ENCODE measurements at places on chromosomes 3 and 15.

DNA sequence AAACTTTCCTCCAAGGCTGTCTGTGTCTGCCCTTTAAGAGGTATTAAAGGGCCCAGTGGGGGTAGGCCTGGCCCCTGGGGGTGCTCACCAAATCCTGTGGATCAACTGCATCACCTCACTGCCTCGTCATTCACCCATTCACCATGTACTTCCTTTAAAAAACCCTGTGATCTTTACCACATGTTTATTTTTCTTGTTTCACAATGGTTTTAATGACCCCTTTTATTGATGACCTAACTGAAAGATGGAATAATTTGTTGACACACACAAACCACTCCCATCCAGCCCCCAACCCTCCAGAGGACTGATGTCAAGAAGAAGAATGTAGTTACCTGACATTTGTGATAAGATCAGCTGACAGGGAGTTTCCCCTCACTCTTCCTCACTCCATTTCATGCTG is 40.8 kb downstream of the KCNAB1 start:
- DNase-seq = no peak

DNA sequence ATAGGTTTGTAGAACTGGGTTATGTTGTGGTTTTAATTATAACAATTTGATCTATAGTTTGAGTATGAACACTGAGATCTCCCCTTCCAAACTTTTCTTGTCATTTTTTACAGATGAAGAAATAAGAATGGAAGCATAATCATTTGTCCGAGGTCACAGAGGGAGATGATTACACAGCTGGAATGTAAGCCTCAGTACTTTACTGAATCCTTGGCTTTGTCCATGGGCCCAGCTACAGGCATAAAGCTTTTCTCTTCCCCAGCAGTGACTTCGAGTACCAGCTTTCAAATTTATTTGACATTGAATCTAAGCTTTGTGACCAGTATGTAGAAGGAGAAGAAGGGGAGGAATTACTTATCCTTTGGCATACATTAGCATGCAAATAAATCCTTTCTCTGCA is 80.9 kb upstream of the DCBLD2 start:
- no peak for DNase-seq

DNA sequence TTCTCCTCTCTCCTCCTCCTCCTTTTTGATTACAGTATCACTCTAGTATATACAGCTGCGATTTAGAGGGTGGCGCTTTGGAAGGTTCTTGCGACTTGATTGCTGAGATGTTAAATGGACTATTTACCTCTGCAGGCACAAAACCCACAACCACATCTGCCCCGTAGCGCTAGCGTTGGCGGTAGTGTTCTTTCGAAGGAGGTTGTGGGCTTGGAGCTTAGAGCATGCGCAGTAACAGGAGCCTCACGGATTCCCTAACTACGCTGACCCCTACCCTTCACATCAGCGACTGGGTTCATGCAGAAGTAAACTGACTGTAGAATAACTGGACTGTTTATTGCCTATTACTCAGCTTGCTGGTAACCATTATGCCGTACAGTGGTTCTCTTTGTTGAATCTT is 58.0 kb downstream of the CGGBP1 start:
- DNase-seq = peak; percentile 18

DNA sequence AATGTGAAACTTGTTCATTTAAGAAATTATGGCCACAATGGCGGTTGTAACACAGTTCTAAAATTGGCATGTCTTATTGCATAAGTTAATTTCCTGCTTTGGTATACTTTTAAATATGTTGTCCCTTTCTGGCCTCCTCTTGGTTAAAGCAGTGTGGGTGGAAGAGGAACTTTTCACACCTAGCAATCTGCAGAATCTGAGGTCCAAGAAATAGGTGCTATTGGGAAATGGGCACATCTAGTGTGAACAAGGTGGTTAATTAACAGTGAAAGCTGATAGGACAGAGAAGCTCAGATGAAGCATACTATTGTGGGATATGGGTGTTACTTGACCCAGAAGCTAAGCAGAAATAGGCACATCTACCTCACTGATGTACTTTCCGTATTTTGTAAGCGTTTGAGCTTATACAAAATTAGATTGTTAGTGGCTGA is 10.6 kb downstream of the CMC1 start:
- no peak for DNase-seq

DNA sequence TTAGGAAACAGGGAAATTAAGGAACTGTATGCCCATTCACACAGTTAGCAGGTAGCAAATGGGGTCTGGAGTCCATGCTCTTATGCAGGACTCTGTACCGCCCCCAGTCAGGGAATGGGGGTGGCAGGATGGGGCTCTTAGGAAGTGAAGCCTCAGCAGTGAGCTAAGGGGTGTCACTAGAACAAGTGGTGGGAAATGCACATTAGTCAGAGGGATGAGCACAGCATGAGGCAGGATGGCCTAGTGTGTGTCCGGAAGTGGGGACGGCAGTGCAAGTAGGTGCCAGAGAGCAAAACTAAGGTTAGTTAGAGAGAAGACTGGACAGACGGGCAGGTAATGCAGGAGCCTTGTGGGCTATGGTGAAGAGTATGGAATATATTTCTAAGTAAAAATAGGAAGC is 60.7 kb downstream of the ST3GAL6 start:
- no peak for DNase-seq

DNA sequence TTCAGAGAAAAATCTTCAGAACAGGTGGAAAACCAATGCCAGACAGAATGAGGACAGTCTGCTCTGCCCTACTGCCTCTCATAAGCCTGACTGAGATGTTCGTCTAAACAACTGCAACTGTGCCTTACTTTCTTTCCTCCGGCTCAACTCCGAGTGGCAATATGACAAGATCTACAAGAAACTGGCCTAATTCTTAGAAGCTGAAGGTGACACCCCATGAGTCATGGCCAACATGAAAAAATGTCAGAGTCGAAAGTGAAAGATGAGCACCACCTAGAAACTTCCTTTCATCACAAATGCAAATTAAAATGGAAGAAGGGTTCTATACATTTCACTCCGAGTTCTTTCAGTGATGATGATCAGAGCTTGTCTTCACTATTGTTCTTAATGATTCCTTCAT is 12.9 kb downstream of the PCYT1A start:
- DNase-seq = peak; percentile 68

DNA sequence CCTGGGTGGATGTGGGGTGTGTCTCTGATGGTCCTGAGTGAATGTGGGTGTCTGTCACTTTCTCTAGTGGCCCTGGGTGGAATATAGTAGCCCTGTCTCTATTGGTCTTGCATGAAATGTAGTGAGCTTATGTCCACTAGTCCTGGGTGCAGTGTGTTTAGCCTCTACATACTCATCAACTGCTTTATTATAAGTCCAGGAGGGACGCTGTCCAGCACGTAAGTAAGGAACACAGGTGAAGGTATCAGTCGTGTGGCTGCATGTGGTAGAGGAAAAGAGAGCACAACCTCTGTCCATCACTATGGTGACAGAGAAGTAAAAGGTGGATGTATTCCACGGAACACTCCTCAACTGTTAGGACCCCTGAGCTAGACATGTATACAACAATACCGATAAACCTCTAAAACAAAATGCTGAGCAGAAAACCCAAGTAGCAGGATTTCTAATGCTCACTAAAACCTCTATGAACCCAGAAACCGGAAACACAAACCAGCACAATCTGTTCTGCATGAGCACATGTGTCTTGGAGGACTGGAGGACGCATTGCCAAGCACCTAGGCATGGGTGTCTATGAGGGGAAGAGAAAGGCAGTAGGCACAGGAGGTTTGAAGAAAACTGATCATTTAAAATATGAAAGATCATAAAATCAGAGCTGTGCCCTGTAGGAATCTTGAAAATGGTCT is 11.0 kb downstream of the LTF start:
- DNase-seq = no peak

GRCh38 chr15:80991421-80991820 is 1.8 kb upstream of the MESD start:
- DNase-seq = no peak

GRCh38 chr3:5282703-5283102 is 95.2 kb downstream of the EDEM1 start:
- DNase-seq = no peak

- no peak for DNase-seq
These were observed 3.8 kb upstream of the PRR20G start for GRCh38 chr3:127291611-127292010.

GRCh38 chr3:72548461-72548860 is 299.8 kb downstream of the SHQ1 start:
- DNase-seq = no peak

- DNase-seq = no peak
These were observed 115.4 kb upstream of the GADL1 start for GRCh38 chr3:31009881-31010280.

DNA sequence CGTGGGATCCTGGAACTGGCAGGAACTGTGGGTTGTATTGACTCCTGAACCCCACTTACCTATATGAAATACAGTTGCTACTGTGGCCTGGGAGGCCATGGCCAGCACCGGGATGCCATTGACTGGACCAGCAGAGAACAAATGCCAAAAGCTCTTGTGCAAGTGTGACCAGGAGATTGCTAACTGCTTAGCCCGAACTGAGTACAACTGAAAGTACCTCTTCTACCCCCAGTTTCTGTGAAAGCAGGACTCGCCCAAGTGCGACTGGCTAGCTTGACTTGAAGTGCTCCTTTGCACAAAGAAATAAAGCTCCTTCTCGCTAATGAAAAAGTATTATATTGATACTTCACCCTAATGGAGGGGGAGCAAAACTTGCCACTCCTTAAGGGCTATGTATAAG is 101.3 kb upstream of the ATP11B start:
- DNase-seq = no peak

DNA sequence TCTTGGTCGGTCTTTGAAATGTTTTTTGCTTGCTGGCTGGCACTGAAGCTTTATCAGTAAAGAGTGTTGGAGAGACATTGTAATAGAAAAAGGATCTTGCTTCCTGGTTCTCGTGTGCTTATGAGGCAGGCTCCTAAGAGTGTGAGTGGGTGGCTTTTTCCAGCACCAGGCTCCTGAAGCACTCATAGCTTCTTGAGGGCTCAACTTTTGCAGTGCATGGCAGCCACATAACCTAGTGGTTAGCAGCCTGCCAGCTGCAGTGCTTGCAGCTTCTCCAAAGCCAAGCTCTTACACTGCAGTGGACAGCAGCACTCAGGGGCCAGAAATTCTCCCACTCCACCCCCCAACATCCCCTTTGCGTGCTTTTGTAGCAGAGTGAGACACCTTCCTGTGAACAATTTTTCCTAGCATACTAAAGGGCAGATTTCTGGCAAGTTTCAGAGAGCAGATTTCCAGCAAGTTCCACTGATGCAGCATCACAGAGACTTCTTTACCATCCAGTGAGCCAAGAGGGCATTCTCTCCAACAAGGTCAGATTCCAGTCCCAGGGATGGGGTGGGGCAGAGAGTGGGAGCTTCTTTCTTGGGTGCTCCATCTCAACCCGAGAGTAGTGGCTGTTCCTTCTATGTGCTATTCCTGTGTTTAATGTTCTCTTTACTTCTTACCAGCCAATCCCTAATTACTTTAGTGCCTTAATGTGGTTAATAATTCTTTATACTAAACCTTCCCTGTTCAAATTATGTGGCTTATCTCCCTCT is 15.8 kb upstream of the ARHGEF26 start:
- DNase-seq = no peak

DNA sequence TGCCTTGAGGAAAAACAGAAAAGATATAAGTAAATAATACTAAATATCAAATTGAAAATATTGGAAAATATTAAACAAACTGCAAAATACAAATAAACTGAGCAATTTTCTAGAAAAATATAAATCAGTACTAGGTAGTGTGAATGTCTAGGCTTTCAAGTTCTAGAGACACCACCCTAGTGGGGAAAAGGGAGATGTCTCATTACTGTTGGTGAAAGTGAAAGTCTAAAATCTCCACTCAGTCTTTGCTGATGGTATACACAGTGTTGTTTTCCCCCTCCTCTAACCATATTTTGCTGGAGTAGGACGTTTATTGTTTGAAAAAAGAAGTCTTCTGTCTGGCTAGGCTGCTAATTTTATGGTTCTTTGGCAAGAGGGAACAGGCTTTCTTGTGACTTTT is 1368.9 kb downstream of the OTOL1 start:
- DNase-seq = no peak

DNA sequence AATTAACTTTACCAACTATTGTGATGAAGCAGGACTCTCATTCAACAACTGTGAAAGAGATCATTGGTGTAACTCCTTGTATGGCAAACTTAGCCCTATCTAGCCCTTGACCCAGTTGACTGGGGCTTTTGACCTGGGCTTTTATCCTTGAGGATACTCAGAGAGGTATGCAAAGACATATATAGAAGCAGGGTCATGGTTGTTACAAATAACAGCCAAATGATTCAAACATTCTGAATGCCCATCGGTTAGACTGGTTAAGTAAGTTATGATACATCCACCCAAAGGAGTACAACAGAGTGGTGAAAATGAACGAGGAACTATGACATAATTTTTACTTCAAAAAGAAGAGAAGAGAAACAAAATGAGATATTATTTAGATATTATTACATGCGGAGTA is 38.2 kb upstream of the ALDH1A3 start:
- no peak for DNase-seq

DNA sequence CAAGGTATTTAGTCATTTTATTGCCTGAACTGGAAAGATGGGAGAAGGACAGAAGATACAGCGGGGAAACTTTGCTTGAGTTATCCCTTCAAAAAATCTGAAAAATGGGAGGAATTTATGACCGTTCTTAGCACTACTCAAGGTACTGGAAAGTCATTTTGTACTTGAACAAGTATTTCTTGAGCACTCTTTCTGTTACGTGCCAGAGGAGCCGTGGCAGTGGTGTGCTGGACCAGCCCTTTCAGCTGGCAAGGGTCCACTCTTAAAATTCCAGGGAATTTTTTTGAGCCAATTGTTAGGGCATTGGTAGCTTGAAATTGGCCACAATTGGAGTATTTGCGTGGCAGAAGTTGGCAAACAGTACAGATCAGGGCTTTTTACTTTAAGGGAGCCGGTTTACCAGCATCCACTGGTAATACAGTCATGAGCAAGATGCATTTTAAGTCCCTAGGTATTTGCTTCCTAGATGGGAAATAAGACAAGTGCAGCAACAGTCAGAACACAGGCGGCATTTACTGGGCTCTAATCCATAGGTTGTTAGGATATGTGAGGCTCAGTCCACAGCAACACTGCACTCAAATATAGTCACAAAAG is 145.9 kb upstream of the ST8SIA2 start:
- DNase-seq = no peak

- DNase-seq = no peak
These were observed 14.9 kb downstream of the CCDC32 start for GRCh38 chr15:40549894-40550293.

- DNase-seq = peak; percentile 90
These were observed 8.3 kb downstream of the ANKRD63 start for GRCh38 chr15:40274350-40275274.

DNA sequence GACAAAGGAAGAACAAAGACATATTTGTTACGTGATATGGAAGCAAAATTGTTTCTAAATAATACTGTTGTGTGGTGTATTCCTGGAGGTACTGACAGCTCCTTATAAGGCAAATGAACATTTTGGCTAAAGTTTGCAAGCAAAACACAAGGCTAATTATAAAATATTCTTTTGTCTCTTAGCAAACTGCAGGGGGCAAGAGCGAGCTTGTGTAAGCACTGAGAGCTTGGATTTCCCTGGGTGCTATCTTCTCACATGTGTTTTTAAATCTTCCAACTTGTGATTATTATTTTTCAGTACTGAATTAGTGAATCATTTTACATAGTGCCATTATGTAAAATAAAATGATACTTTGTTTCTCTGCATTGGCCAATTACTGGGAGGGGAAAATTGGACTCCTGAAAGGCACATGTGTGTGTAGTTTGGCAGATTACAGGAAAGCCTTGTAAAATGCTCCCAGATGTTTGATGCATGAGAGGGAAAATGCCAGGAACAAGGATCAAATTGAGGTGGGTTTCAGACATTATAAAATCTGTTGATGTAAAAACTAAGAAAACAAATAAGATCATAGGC is 611.5 kb downstream of the AGBL1 start:
- no peak for DNase-seq

All from activated CD4-positive, alpha-beta T cell treated with anti-CD3 and anti-CD28 coated beads for 4 hours (primary cell).